ENCODE measurements at places on chromosomes 1 and 21. TPM values are rescaled to one million over a fixed set of nuclear protein-coding genes. Genes with fewer than 3 reads are reported as not detected.
A peak's percentile ranks its signal among the peaks of the same experiment; 100 is the strongest.

Gene DMBX1
- total RNA-seq, result 0.88 TPM

Gene INKA2
- total RNA-seq, result 0.07 TPM

GRCh38 chr1:99119188-99119587 is 114.5 kb upstream of the PLPPR5 start:
- H3K27ac ChIP-seq, result no peak overlapping the region
- H3K27me3 ChIP-seq, result no peaks in the 10 kb centered on the region
- no peaks in the 10 kb centered on the region for H3K4me1 ChIP-seq
- H3K36me3 ChIP-seq, result no peaks in the 10 kb centered on the region

GRCh38 chr1:11062965-11063401 is 3.2 kb upstream of the SRM start:
- no peak overlapping the region for H3K27ac ChIP-seq
- peaks cover 54% of the 10 kb centered on the region for H3K36me3 ChIP-seq
- H3K4me1 ChIP-seq, result no peaks in the 10 kb centered on the region
- no peak overlapping the region for H3K4me3 ChIP-seq
- DNase-seq, result no peak
- H3K27me3 ChIP-seq, result no peaks in the 10 kb centered on the region

DNA sequence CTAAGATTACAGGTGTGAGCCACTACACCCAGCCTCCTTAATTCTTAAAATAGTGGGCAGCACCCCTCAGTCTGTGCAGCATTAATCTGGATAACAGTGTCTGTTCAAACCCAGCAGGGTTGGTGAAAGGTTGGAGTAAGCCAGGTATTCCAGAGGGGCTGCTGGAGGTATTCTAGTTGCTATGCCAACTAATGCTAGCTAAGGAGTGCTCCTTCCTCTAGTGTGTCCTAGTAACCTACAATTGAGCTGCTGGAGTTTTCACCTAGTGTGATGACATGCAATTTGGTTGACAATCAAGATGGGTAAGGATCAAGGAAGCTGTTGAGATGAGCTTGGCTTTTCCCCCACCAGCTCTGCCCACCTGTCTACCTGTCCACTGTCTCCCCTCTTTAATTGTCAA is 100.2 kb upstream of the IPO9 start:
- DNase-seq, result no peak
- H3K27me3 ChIP-seq, result peaks cover 9% of the 10 kb centered on the region
- no peak overlapping the region for H3K27ac ChIP-seq
- H3K4me3 ChIP-seq, result no peak overlapping the region
- no peaks in the 10 kb centered on the region for H3K36me3 ChIP-seq

DNA sequence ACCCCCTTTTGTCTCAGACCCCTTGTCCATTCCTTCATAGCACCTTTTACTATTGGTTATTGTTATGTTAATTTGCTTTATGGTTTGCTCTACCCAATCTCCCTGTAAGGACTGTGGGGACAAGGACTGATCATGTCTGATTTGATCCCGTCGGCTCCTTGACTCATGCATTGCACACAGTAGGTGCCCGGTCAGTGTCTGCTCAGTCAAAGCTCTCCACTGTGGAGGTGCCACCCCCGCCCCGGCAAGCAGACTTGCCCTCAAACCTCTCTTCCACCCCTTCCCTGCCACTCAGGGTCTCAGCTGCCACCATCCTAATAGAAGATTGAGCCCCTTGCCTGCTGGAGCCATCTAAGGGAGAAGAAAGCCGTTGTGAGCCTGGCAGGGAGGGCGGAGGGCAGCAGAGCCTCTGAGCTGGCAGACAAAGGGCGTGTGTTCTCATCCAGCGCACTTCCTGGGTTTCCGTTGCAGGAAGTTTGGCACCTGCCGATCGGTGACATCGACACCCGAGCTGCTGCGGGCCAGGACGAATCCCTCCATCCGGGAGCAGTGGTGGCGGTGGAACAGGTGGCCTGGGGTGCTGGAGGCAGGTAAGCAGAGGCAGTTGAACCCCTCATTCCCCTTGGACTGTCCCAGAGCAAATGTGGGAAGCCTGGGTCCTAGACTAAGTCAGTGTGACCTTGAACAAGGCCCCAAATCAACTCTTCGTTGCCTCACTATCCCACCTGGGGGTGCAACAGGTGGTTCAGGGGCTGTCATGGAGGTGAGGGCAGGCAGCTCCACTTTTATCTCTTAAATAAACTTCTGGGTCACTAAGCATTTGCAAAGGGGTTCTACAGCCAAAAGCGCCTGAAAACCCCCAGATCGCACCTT is 2.2 kb upstream of the FBLIM1 start:
- H3K27ac ChIP-seq, result peak overlapping the region; percentile 72
- H3K36me3 ChIP-seq, result peaks cover 11% of the 10 kb centered on the region
- H3K27me3 ChIP-seq, result no peaks in the 10 kb centered on the region
- peaks cover 9% of the 10 kb centered on the region for H3K4me1 ChIP-seq
- DNase-seq, result peak; percentile 69
- H3K4me3 ChIP-seq, result peak overlapping the region; percentile 66

DNA sequence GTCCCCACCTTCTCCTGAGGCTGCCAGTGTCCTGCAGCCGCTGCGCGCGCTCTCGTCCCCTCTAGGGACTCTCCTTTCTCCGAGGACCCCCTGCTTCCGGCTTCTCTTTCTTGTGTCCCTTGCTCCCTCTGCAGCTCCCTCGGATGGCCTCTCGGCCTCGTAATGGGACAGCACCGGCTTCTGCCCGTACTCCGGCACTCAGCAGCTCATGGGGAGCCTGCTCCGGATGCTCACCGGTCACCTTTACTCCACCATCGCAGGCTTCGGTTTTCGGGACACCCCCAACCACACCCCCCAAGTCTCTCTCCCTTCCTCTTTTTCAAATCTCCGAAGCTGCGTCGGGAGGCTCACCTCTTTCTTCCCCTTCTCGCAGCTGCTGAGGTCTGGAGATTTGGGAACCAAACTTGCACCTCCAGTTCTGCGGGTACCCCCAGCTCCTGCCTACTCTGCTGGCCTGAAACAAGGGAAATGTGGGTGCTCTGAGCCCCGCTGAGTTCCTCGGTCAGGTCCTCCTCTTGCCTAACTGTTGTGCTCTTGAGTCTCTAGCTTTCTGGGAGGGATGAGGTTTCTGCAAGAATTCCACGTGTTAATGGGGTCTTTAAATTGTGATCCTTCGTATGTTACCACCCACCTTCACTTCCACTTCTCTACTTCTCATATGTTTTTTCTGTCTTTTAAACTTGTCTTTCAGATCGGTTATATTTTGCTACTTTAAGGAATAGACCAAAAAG is 930 bp downstream of the CDC14A start:
- H3K36me3 ChIP-seq, result peaks cover 34% of the 10 kb centered on the region
- no peaks in the 10 kb centered on the region for H3K27me3 ChIP-seq
- peaks cover 24% of the 10 kb centered on the region for H3K4me1 ChIP-seq
- peak overlapping the region; percentile 91 for H3K4me3 ChIP-seq
- H3K27ac ChIP-seq, result peak overlapping the region; percentile 71
- DNase-seq, result peak; percentile 18
